Stimulated activated CD8-positive, alpha-beta memory T cell treated with anti-CD3 and anti-CD28 coated beads, Interleukin-4, amount 100 ng/mL, for 1 hour (primary cell): ENCODE measurements at places on chromosomes 5 and 9.

- no peak for DNase-seq
These were observed 65.7 kb downstream of the ZDHHC21 start for GRCh38 chr9:14627513-14627912.

GRCh38 chr5:119284031-119284430 lies 71.8 kb upstream of the TNFAIP8 start:
- no peak for DNase-seq

GRCh38 chr9:77507212-77507961 lies 140.7 kb downstream of the GNA14 start:
- DNase-seq: no peak

- no peak for DNase-seq
These were observed 1.7 kb downstream of the DNAJC25 start for GRCh38 chr9:111632695-111633388.

DNA sequence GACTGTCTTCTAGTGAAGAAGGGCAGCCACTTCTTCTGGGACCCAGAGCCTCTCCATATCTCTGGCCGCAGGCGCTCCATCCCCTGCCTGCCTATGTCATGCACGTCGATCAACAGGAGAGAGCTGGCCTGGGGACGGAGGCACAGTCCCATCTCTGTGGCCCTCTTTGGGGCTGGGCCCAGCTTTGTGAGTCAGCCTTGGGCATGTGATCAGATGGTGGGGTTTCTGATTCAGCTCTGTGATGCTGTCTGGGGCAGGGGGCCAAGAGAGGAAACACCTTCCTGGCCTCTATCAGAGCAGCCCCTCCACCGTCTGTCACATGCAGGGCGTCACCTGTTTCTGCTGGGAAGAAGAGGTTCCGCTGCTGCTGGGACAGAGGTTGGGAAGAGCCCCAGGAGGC lies 72.6 kb downstream of the MVB12B start:
- DNase-seq: no peak

GRCh38 chr9:27569406-27569805 lies 3.9 kb downstream of the C9orf72 start:
- DNase-seq: no peak

- no peak for DNase-seq
These were observed 1.2 kb downstream of the UCK1 start for GRCh38 chr9:131529597-131530545.

DNA sequence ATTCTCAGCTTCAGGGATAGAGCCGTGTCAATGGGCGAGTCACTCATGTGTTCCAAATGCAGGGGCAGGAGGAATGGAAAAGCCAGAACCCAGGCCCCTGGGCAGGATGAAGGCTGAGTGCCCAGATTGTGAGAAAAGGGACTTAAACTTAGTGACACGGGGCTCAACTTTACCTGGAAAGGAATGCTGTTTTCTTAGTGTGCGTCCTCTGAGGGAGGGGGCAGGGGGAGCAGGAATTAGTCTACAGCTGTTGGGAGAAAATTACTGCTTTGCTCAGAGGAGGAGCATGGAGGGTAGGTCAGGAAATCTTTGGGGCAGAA lies 14.6 kb downstream of the HK3 start:
- DNase-seq: no peak

GRCh38 chr5:16538006-16538405 lies 72.4 kb upstream of the ZNF622 start:
- DNase-seq: no peak

DNA sequence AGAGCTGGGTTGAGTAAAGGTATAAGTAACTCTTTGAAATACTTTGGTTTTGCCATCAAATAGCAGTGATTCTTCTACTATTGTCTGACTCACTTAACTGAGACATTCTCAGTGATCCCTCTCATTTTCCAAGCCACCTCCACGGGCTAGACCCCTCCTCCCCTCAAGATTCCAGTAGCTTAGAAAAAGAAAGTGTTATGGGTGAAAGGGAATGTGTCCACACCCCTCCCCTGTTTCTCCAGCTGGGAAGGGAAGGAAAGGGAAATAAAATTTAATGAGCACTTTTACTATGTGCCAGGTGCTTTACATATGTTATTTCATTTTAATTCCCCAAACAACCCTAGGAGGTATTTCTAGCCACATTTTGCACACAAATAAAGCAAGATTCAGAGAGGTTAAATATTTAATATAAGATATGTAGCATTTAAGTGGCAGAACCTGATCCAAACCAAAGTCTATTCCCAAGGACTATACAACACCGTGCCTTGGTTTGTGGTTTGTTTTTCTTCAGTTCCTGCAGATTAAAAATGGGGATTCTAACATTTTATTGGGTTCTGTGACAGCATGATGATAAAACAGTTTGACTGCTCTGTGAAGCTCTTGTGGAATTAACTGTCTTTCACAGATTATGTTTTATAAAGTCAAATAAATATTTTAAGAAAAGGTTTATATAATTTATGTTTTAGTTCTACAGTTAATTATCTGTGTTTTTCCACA lies 135.9 kb downstream of the ZSWIM6 start:
- no peak for DNase-seq

- no peak for DNase-seq
These were observed 15.1 kb downstream of the GRAMD2B start for GRCh38 chr5:126438267-126438666.

DNA sequence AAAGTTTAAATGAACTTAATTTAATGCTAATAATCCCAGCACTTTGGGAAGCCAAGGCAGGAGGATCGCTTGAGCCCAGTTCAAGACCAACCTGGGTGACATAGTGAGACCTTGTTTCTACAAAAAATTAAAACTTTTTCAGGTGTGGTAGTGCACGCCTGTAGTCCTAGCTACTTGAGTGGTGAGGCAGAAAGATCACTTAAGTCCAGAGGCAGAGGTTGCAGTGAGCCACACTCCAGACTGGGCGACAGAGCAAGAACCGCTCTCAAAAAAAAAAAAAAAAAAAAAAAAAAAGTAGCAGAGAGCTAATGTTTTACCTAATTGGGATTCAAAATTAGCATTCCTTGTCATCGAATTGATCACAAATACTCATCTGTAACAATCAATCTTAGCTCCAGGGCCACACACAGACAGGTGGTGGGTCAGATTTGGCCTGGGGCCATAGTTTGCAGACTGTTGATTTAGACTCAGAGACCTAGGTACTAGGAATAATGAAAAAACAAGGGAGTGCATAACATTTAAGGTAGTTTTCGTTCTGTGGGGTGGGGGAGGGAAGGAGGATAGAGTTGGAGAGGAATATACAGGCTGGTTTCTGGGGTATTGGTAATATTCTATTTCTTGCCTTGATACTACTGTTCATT lies 21.4 kb downstream of the HSDL2 start:
- no peak for DNase-seq

- DNase-seq: no peak
These were observed 1.3 kb upstream of the HSPA4 start for GRCh38 chr5:133050521-133050920.

- no peak for DNase-seq
These were observed 84.4 kb downstream of the ZSWIM6 start for GRCh38 chr5:61416420-61416819.

- DNase-seq: no peak
These were observed 104.1 kb downstream of the ADAMTS2 start for GRCh38 chr5:179241175-179241574.

DNA sequence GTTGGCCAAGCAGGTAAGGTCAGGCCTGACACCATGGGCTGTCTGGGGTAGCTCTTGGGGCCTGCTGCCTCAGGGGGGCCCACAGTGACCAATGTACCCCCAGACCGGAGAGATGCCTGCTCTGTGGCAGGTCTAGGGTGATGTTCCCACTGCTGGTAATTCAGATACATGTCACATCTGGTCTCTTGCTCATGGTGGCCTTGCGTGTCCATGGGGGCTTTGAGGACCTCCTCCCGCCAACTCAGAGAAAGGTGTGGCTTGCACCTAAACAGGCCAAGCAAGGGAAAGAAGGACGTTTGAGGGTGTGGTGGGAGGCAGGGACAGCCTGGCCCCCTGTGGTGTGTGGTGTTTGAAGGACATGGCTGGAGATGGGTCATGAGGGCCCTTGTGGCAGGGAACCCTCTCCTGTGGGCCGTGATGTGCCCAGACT lies 75.2 kb downstream of the PHF2 start:
- DNase-seq: no peak

DNA sequence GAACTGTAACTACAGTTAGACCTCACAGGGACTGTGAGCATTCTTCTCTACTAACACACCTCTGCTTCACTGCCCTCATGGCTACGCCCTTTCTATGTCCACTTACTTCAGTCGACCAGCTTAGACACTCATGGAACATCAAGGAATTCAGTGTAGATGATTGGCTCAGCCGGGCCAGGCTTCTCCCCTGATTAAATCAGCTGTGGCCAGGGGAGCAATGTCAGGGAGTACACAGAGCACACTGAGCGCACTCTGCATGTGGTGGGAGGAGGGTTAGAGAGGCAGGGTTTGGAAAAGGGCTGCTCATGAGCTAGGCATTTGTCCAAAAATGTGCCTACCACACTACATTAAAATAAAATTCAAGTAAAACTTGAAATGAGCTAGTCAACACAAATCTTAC lies 400.5 kb downstream of the ARRDC3 start:
- DNase-seq: no peak

- peak; percentile 48 for DNase-seq
These were observed 86.0 kb upstream of the SLC30A5 start for GRCh38 chr5:69007726-69008368.

DNA sequence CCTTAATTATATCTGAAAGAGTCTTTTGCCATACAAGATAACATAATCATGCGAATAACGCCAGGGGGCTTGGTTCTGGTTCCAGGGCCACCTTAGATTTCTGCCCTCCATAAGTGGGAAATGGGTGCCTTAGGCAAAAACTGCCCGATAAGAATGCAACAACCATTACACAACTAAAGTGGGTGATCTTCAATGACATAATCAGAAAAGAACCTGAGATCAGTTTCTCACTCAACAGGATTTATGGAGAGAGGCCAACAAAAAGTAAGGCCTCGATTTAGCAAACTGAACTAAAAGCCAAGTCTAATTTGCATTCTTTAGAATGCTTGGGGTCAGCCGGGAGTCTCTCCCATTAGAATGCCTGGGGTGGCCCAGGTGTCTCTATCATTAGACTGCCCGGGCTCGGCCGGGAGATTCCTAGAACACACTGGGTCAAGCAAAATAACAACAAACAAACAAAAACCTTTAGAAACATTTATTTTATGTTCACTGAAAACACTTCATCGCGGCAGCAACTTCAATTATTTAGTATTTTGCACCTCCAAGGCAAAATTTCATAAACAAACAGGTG lies 194.8 kb downstream of the AUH start:
- DNase-seq: no peak

DNA sequence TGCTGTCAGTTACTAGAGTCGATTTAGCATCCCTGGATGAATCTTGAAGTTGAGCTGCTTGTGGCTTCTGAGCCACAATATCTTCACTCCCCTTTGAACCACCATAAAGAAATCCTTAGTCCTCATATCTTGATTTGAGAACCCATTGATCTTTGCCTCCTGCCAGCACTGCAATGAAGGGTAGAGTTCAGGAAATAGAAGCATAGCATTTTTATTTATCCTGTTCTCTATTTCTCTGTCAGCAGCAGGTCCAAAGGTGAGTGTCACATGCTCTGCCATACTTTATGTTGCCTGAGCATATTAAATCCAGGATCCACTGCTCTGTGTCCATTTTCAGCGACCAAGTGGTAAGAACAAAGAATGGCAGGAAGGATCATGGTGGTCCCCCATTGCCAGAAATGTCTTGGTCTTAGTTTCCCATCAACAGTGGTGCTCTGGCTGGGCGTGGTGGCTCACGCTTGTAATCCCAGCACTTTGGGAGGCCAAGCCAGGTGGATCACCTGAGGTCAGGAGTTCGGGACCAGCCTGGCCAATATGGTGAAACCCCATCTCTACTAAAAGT lies 80.2 kb upstream of the PANK3 start:
- DNase-seq: no peak

GRCh38 chr5:33102551-33102950 lies 338.2 kb upstream of the TARS1 start:
- DNase-seq: no peak

DNA sequence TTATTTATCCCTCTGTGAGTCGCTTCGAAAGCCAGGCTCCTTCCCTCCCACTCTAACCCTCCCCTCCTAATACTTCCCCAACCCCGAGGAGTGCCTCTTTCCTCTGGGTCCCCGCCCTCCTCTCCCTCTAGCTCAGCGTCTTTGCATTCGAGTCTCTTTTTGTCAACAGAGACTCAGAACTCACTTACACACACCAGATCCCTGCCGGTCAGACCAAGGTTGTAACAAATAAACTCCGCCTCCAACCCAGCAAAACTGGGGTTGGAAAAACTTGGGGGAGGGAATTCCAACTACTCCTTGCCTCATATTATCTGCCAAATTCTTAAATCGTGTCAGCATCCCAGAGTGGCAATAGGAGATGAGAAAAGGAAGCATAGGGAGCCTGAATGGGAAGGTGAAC lies at the start of gene HTR1A:
Gene HTR1A (minus strand): TSS at position 167 of the 400 bp plus-strand sequence. CDS start 726 bp downstream, outside the sequence.
- no peak for DNase-seq

DNA sequence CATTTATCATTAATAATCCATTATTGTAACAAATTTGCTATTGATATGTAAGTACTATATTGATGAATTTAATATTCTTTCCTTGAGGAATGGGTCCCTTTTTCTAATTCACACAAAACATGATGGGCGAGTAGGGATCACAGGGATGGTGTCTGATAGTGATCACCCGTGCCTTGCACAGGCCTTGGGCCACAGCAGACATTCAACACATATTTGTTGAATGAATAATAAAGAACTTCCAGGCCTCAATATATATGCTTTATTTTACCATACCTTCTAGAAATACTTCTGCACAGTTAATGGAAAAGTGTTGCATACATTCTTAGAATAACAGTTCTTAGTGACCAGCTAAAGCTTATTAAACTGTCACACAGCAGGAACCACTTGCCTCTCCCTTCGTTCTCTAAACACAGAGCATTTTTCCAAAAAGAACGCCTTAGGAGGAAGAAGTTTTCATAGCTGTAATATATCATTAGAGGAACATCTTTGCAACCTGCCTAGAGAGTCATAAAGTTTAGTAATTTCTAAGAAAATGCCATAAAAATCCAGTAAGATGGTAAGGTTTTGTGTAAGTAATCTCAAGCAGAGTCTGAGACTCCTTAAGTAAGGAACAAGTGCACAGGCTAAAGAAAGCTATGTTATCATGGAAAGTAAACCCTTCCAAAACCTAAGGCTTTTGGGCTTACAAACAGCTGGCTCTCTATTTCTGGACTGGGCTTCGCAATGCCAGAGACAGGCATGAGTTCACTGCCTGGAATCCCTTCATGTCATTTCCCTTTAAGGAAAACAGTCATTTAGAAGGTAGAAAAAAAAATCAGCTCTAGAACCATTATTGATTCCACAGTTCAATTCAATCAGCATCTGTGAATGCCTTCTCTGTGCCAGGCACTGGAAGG lies 17.7 kb downstream of the TTLL11 start:
- DNase-seq: no peak

- DNase-seq: no peak
These were observed 78.5 kb downstream of the ALDH1A1 start for GRCh38 chr9:72874344-72874743.

GRCh38 chr9:15697446-15697851 lies 144.6 kb downstream of the CCDC171 start:
- no peak for DNase-seq

GRCh38 chr5:18792145-18792544 lies 1157.9 kb downstream of the TAF11L14 start:
- DNase-seq: no peak
